ENCODE measurements at places on chromosomes 5 and 9.

DNA sequence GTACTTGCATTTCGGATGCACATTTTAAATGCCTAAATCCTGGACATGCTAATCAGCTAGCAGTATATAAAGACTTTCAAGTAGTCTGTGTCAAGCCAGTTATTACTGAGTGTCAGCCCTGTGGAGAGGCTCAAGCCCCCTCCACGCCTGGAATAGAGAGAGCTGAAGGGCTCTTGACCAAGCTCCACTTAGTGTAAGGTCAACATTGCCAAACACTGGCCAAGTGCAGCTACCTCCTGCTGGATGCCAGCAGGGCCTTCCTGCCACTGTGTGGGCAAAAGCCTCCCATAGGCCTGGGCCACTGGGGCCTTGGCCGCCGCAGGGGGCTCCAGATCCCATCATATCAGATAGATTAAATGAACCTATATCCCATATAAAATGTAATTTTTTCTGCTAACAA is 239.4 kb upstream of the PANK3 start:
- no peak for DNase-seq

GRCh38 chr5:14552017-14552416 is 29.6 kb upstream of the OTULINL start:
- no peak for DNase-seq

DNA sequence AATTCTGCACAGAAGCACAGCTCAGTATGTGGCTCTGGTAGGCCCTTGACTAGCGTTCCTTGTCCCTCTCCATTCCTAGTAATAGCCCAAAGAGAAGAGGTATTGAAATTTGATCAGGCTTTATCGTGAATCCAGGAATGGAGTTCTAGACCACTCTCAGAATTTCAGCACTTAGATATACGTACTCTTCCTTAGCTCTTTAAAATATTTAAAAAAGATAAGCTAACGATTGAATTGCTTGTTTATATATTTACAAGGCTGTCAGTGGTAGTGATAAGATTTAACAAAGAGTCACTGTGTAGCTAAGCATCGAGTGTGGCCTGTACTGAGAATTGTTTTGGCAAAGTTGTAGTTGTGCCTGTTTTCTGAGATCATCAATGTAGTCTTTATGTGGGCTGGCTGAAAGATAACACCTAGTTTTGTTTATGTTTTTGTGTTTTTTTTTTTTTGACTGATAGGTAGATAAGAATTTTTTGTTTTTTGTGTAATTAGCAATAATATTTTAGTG is 2.5 kb downstream of the KIAA1958 start:
- no peak for DNase-seq

DNA sequence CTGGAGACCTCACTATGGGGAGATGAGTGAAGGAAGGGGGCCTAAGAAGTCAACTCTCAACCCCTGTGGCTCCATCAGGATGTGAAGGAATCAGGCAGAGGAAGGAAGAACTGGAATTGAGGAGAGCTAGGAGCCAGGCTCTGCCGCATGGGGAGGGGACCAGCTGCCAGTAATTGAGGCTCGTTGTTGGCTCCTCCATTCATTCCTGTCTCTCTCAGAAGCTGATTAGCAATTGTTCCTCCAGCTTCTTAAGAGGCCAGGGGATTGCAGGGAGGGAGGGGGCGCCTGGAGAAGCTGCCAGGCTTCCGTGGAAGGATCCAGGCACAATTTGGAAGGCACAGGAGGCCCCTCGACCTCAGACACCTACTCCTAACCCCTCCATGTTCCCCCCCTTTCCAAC is 20.5 kb upstream of the TTLL11 start:
- no peak for DNase-seq

- no peak for DNase-seq
Measured at GRCh38 chr5:38719916-38720315, 125.9 kb upstream of the OSMR start.

- no peak for DNase-seq
Measured at GRCh38 chr5:140553657-140554056, 3.6 kb downstream of the SRA1 start.

- DNase-seq, result no peak
Measured at GRCh38 chr5:122273696-122274095, 38.3 kb upstream of the SNCAIP start.

Measured in activated CD8-positive, alpha-beta memory T cell treated with anti-CD3 and anti-CD28 coated beads for 1 hour (primary cell).